ENCODE measurements at places on chromosomes 1 and 21.
A peak's percentile ranks its signal among the peaks of the same experiment; 100 is the strongest.

DNA sequence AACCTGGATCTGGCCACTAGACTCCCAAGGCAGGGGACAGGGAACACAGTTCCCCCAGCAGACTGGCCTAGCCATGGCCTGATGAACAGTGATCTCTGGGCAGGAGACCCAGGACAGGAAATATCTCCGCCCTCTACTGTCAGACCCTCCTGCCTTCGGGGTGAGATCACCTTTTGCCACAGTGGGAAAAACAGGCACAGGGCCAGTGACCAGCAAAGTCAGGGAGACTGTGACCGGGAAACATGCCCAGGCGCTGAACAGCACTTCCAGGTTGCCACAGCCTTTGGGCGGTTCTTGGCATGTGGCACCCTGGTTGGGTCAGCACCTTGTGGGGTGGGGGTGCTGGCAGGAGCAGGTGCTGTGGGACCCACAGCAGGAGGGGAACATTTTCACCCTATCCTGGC lies 8.9 kb upstream of the ZNF669 start:
- no peak for DNase-seq

GRCh38 chr21:34330055-34330454 lies 33.8 kb upstream of the KCNE2 start:
- no peak for DNase-seq

- DNase-seq, result peak; percentile 29
Observed at GRCh38 chr21:41168391-41169257, 664 bp downstream of the BACE2 start.

DNA sequence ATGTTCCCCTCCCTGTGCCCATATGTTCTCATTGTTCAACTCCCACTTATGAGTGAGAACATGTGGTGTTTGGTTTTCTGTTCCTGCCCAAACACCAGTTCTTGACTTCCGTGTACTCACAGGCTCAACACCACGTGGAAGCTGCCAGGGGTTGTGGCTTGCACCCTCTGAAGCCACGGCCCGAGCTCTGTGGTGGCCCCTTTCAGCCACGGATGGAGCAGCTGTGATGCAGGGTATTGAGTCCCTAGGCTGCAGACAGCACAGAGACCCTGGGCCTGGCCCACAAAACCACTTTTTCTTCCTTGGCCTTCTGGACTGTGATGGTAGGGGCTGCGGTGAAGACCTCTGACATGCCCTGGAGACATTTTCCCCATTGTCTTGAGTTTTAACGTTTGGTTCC lies 111.6 kb downstream of the SYT14 start:
- DNase-seq, result no peak

DNA sequence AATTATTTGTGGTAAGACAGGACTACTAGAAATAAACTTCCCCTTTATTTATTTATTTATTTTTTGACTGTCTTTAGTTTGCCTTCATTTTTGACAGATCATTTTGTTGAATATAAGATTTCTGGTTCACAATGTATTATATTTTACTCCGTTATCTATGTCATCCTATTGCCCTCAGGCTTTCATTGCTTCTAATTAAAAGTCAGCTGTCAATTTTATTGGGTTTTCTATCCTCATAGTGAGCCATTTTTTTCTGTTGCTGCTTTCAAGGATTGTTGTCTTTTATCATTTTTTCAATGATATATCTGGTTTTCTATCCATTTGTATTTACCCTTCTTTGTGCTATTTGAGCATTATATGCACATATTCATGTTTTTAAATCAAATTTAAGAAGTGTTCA lies 866.2 kb downstream of the LRRIQ3 start:
- no peak for DNase-seq

GRCh38 chr1:222081859-222082258 lies 340.0 kb upstream of the DUSP10 start:
- DNase-seq, result no peak

DNA sequence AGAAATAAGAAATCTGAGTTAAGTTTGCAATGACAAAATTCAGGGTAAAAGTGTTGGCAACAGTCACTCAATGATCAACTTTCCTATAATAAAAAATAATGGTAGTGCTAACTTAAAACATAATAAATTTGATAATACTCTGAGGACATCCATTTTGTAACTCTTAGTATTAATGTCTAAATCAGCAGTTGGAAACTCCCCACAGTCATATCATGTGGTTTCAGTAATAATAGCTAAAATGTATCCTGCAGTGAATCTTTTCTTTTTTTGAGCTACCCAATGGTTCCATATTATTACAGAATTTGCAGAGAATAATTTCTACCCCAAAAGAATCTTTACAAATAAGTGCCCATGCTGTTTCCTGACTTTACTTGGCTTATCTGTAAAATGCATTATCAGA lies 286.7 kb downstream of the PTPRC start:
- DNase-seq, result no peak

DNA sequence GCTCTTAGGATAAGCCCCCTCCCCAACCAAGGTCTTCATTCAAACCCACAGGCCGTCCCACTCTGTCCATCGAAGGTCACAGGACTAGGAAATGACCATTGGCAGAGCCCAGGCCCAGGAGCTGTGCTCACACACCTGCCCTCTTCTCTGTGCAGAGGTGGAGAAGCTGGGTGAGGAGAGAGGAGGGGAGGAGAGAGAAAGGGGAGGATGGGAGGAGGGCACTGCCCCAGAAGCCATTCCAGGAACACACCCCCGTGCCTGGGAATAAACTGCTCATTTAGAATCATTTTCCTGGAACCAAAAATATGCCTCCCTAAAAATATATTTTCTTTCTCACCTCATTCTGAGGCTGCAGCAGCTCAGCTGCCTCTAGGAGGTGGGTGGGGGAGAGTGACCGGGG lies 6.4 kb upstream of the SDC3 start:
- no peak for DNase-seq

DNA sequence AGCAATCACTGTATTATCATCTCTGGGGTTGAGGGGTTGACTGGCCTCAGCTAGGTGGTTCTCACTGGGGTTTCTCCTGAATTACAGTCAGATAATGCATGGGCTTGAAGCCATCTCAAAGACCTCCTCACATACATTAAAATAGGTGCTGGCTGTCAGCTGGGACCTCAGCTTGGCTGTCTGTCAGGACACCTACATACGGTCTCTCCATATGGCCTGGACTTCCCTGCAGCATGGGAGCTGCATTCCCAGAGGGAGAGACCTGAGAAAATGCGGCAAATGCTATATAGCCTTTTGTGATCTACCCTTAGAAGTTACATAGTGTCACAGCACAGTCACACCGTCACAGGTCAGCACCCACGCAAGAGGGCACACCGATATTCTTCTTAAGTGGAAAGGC lies 93.6 kb downstream of the TSEN15 start:
- no peak for DNase-seq

DNA sequence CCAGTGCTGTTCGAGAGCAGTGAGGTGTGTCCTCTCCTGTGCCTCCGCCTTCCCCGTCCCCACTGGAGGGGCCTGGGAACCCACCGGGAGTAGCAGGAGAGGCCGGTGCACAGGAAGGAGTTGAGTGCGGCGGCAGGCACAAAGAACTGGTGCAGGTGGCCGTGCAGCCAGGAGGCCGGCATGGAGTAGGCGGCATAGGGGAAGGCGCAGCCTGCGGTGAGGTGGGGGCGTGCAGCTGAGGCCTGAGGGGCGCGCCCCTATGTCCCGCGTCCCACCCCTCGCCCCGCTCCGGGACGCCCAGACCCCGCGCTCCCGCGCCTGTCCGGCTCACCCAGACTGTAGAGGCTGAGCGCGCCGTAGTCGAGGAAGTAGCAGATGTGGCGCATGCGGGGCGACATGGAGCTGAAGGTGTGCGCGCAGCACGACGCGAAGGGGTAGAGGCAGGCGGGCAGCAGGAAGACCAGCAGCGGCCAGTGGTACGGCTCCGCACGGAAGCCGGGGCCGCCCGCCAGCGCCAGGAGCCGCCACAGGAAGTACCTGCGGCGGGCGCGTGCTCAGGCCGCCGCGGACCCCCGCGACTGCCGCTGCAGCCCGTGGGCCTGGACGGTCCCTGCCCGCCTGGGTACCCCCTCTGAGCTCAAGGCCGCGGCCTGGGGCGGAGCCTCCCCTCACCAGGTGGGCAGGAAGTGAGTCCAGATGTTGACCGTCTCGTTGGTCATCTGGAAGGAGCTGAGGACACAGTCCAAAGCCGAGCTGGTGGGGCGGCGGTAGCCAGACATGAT lies 2.2 kb downstream of the PAQR6 start:
- no peak for DNase-seq

DNA sequence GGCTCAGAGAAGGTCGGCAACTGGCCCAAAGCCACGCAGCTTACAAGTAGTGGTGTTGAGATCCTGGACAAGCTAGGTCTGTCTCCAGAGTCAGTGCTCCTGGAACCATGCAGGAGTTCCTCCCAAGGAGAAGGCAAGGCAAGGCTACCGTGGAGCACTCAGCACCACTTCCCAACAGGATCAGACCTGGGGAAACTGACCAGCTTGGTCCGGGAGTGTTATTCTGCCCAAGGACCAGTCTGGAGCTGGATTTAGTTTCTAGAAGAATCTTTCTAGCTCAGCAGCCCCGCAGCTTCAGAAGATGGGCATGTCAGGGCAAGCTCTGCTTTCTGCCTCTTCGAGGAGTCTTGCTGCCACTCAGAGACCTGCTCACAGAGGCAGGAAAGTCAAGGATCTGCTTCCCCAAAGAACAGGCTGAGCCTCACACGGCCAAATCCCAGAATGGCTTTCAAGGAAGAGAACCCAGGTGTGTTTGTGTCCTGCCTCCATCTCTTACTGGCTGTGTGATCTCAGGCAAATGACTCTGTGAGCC lies 302.8 kb downstream of the MATN1 start:
- no peak for DNase-seq

- no peak for DNase-seq
Observed at GRCh38 chr21:14981246-14981645, 83.6 kb downstream of the NRIP1 start.

DNA sequence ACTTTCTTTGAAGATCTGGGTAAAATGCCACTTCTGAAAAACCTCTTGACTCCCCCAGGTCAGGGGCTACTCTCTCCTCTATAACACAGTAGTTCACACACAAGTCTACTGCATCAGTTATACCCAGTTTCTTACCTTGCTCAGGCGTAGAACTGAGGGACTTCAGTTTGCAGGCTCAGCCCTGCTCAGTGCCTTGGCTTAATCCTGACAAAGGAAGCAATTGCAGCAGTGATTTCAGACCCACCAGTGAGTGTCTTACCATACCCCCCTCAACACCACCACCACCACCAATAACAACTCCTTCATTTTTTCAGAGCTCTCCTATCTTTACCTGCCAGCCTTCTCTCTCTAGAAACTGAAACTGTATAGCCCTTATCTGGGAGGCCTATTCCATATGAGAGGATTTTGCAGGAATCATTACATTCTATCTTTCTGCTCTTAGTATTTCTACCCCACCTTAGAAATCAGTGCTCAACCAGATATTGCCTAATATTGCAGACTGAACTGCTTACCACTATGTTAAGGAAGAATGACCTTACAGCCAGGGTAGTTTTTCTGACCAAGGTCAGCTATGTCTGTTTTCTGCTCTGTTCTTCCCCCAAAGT lies 105.5 kb upstream of the S1PR1 start:
- DNase-seq, result no peak

GRCh38 chr1:41740630-41741239 lies 178.0 kb downstream of the HIVEP3 start:
- no peak for DNase-seq

- DNase-seq, result no peak
Observed at GRCh38 chr1:26353210-26353859, 595 bp downstream of the CRYBG2 start.

DNA sequence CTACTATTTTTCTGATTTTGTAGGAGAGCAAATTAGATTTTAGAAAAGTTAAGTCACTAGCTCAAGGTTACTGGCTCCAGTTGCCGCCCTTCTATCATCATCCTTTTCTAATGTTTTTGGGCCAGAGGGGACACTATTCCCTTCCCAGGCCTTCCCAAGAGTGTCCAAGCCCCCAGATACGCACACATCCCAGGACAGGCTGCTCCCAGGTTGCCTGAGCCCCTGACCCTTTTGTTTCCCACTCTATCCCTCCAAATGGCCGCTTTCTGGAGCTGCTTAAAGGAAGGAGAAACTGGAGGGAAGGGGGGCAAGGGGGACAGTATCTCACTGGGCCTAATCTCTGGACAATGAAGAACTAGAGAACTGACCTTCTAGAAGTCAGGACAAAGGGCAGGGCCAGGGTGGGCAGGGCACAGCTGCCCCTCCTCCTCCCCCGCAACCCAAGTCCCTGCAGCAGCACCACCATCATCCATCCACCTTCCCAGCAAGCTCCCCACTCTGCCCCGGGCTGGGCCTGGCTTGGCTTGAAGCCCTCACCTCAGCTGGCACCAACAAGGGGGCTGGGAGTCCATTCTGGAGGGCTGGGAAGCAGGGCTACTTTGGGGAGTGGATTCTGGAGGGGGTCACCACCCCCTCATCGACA lies 1.1 kb upstream of the MAP7D1 start:
- DNase-seq, result no peak

DNA sequence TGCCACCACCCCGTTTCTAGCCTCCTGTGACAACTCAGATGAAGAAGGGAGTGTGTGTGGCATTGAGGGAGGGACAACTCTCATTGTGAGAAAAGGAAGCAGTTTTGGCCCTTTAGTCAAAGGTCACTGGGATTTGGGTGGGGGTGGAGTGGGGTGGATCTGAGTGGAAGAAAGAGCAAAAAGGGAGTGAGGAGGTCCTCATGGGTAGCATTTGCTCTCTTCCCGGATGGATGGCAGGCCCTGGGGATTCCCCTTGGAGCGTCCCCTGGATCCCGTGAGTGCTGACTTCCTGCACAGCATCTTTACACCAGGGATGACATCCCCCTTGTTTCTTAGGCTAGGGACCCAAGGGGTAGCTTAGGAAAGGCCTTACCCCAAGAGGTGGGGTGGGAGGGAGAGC lies 460 bp downstream of the SERPINC1 start:
- DNase-seq, result no peak

- DNase-seq, result no peak
Observed at GRCh38 chr1:14603645-14604044, 5.2 kb downstream of the KAZN start.

DNA sequence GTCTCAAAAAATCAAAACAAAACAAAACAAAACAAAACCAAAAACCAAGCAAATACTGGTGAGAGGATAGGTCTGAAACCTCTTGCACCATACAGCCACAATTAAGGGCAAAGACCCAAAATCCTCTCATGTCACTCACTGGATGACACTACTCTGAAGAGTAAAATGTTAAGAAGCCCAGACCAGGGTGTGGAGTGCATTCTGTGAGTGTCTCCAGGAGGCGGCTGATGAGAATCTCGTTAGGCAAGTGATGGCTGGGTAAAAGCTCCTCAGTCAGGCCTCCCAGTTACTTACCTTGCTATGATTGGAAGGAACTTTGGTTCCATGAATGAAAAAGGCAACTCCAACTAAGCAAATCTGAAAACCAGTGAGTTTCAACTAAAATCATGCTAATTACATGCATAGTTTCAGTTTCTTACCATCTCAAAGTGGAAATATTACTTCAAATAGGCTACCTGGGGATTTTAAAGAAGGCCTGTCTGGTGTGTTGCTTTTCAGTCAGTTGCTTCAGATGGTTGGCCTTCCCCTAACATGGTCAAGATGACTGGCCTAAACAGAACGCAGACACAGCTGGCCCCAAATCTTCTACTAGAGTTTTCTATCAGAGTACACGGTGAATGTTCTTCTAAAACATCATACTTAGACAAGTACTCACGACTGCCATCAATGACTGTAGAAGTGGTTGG lies 95.1 kb downstream of the KIAA0319L start:
- DNase-seq, result no peak
